ENCODE measurements at places on chromosomes 3 and 15.
A peak's percentile ranks its signal among the peaks of the same experiment; 100 is the strongest.

DNA sequence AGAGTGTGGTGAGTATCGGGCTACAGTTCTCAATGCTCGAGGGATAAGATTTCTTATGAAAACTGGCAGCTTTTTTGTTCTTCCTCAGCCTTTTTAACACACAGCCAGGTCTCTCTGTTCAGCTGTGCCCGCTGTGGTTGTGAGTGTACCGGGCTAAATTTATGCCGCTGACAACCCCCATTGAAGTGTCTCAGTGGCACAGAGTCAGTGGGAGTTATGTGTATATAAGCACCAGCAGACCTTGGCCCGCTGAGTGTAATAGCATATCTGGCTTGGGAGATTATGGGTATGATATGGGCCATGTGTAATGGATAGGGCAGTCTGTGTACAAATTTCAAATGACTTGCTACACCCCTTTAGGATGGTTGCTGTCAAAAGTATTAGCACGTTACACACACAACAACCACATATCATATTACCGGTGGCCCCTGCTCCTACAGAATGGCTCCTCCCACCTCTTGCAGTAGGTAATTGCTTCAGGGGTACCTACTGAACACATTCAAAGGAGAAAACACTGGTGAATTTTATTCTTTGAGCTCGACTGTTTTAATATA is 26.9 kb upstream of the NR2F2 start:
- DNase-seq, result no peak

DNA sequence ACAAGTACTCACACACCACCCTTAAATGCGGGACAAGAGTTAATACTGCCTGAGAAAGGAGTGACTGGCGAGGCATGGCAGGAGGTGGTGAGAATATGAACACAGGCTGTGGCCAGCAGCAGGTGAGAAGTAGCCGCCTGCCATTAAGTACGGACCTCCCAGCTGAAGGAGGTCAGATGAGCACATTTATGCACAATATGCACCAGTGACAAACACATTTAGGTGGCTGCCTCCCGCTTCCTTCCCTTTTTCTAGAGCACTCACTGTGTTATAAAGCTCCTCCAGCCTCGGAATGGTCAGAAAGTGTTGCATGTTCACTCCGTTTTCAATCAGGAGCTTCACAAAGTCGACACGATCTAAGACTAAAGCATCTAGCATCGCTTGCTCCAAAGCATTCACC is 52.4 kb downstream of the TRPM1 start:
- DNase-seq, result no peak

DNA sequence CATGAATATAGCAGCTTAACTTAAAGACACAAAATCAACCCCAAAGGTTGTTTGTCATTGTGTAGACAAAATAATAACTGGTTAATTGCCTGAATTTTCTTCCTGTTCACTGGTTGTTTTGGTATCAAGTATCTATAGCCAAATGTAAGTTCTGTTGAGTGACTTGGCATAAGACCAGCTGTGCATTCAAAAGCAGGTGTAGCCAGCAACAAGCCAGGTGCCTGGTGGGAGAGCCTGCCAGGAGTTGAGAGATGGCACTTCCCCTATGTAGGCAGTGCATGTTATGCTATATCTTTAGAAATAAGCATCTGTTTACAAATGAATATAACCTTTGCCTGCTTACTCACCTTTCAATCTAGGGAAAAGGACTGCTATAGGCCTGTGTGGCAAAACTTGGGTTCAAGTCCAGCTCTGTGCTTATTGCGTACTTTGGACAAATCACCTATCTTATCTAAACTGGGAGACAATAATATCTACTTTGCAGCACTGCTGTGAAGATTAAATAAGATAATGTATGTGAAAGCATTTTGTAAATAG is 84.9 kb upstream of the TBL1XR1 start:
- no peak for DNase-seq

DNA sequence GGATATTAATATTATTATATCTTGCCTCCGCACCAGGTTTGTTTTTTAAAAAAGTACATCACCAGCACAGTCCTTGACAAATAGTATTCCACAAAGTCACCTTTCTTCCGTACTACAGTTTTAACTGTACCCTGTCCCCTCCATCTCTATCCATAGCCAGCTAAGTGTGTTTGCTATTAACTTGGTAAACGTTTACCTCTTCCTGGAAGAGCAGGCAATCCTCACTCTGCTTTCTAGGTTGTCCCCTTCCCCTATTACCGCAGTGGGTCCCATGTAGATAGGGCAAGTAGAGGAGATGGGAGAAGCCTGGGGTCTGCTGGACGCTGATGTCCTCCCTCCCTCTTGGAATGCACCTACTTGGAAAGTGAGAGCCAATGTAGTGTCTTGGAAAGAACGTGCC is 83.9 kb upstream of the ETV5 start:
- no peak for DNase-seq

DNA sequence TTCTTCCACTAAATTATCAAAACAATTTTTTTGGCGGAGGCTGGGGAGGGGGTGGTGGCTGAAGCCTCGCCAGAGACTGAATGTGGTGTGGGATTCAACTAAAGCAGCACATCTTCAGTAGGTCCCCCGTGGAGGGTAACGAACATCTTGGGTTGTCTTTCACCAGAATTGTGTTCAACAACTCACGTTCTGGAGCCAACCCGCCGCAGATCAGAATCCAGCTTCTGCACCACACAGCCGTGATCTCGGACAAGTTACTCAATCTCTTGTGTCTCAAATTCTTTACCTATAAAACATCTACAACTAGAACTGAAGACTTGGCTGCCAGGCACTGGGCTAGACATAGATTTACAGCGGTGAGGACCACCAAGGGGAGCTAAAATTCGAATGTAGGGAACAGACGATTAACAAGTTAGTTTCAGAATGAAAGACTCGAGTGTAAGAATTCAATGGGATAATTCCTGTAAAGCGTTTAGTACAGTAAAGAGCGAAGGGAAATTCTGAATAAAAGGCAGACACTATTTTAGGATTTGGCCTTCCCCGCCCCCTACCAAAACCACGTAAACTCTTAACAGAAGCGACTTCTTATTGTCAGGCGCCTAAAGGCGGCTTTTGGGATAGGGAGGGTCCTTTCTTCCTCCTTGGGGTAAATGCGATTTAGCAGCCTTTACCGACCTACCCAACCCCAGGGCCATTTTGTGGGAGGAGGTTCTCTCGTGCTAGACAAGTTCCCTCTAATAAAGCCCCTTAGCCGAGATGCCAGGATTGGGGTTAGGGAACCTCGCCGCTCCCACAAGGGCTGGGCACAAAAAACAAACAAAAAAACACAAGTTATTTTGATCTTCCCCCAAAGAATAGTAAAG is 697 bp upstream of the RAB5A start:
- peak; percentile 12 for DNase-seq

DNA sequence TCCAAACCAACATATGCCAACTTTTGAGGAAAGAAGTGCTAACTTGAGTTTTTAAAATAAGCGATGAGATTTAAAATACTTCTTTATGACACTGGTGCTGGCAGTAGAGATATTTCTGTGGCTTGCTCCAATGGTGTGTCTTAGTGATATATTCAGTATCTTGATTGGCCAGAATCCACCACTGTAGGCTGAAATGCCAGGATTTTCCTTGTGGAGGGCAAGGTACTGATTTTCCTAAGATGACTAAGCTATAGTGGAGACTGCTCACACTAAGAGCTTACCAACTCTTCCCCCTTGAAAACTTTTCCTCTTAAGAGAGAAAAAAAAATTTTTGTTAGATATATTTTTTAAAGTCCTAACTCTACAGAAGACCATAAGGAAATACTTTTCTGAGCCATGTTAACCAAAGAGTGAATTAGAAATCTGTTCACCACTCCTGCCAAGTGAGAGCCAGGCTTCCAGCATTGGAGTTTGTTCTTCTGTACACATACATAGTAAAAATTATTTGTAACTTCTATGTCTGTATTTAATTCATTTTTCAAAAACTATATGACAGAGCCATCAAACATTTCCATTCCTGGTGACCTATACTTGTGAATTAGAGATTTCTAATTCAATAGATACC is 109.1 kb downstream of the PPP2R3A start:
- no peak for DNase-seq

DNA sequence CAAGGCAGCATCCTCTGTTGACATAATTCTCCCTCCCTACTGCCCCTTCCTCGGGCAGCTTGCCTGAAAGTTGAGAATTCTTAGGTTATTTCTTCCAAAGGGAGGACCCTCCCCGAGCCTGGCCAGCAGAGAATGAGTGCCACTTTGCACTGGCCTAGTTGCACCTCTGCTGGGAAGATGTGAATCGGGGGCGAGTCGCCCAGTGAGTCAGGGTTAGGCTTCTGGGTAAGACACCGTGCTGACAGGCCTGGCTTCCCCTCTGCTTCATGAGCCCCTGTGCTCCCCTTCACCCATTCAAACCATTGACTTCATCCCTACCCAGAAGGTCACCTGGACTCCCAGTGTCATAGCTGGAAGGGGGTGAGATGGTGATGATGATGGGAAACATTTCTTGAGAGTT is 82.3 kb downstream of the AAGAB start:
- no peak for DNase-seq

DNA sequence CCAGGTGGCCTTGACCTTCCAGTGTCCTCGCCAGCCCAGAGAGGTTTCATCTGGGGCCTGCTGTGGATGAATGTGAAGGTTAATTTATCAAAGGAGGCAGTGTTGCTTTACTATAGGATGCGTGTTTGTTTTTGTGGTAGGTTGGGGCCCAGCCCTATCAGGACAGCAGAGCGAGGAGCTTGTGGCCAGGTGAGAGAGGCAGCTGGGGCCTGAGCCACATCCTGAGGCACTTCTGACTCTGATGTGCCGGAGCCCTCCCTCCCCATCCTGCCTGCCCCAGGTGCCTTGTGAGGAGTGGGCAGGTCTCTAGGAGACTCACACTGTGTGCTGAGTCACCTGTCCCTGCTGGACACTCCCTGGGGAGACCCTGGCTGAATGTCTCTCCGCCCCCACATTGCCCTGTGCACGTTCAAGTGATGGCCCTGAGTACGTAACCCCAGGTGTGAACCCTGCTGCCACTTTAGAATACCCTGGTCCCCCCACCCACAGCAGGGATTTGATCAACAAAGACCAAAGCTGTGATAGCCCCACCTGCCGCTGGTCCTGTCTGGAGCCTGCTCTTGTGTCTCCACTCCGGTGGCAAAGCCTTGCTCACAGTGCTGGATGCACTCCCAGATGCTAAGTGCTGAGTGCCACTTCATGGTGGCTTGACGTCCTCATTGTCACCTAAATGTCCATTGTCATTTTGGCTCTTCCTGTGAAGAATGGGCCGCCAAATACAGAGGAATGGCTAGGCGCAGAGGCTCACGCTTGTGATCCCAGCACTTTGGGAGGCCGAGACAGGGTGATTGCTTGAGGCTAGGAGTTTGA is 16.0 kb downstream of the FBLN2 start:
- DNase-seq, result no peak

GRCh38 chr15:63191895-63192618 is 2.7 kb downstream of the RAB8B start:
- no peak for DNase-seq

GRCh38 chr15:75104804-75105557 is 81.6 kb downstream of the PPCDC start:
- DNase-seq, result peak; percentile 38

- no peak for DNase-seq
Measured at GRCh38 chr3:122931636-122932035, 95.9 kb downstream of the SEMA5B start.

DNA sequence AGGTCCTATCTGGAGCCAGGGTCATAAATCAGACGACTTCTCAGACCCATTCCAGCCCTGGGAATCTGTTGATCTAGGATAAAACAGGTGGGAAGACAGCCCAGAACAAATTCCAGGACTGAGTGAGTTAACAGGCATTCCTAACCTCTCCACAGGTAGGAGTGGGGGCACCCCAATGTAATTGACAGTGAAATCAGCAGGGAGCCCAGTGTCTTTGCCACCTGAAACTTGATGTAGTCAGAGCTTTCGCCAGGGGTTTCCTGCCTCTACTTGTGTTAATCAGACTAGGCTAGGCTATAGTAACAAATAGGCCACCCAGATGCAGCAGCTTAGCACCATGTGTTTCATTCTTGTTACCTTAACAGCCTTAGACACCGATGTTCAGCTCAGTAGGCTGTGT is 2.7 kb upstream of the HEG1 start:
- DNase-seq, result no peak

GRCh38 chr15:101541501-101542292 is 52.2 kb upstream of the PCSK6 start:
- no peak for DNase-seq

GRCh38 chr3:173529062-173529711 is 131.6 kb downstream of the NLGN1 start:
- DNase-seq, result no peak

DNA sequence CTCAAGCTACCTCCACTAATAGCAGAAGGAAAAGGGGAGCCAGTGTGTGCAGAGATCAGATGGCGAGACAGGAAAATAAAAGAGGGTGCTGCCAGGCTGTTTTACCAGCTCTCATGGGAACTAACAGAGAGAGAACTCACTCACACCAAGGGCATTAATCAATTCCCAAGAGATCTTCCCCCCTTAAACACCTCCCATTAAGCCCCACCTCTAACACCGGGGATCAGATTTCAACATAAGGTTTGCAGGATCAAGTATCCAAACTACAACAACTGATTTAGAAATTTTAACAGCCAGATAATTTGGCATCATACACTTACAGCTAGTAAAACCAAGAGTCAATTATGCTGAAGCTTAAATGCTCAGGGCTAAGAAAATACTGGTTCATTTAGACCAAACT is 18.9 kb downstream of the CD200 start:
- DNase-seq, result no peak

- DNase-seq, result no peak
Measured at GRCh38 chr3:11651900-11652299, 8.2 kb upstream of the VGLL4 start.

GRCh38 chr3:193225302-193226125 is 15.5 kb upstream of the PLAAT1 start:
- no peak for DNase-seq

DNA sequence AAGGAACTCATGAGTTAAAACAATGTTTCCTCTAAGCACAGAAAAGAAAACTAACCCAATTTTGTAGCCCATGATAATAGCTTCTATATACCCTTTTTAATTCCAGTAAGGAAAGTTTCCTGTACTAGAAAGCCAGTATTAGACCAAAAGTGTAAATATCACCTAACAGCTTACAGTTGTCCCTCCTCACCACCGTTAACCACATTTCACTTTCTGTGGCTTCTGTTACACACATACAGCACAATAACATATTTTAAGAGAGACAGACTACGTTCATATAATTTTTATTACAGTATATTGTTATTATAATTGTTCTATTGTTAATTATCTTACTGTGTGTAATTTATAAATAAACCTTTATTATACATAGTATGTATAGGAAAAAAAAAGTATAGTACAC is 74.1 kb downstream of the ZNF280D start:
- no peak for DNase-seq

GRCh38 chr3:120506828-120507774 is 56.3 kb upstream of the FSTL1 start:
- DNase-seq, result no peak

- no peak for DNase-seq
Measured at GRCh38 chr3:140712301-140712700, 34.4 kb downstream of the TRIM42 start.

All from head of caudate nucleus (tissue), 42 donors.